Stimulated activated naive CD8-positive, alpha-beta T cell treated with anti-CD3 and anti-CD28 coated beads, Interleukin-15, Interleukin-2, amounts not matched to agents 100 U/mL and 50 U/mL, for 24 hours (primary cell): ENCODE measurements at places on chromosomes 6 and 20.
A peak's percentile ranks its signal among the peaks of the same experiment; 100 is the strongest.

GRCh38 chr20:3843490-3843889, 3.1 kb upstream of the MAVS start:
- DNase-seq, result peak; percentile 14

DNA sequence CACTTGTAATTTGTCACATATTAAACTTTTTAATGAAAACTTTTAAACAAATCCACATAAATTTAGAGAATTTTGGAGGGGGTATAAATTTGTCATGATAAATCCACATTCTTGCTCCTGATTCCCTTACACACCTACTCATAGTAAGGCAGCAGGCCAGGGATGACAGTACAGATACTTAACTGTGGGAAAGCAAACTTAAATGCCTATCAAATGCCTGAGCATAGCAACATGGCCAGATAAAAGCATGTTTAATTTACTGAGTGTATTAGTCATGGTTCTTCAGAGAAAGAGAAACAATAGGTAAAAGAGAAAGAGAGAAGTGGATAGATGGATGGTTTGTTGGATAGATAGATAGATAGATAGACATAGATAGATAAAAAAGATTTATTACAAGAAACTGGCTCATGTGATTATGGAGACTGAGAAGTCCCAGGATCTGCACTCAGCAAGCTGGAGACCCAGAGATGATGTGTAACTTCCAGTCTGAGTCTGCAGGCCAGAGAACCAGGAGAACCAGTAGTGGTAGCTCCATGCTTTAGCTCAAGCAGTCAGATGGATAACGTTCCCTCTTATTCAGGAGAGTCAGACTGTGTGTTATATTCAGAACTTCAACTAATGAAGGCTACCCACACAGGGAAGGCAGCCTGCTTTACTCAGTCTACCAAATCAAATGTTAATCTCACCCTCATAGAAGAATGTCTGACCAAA, 15.9 kb upstream of the ADGRF1 start:
- no peak for DNase-seq

- DNase-seq, result no peak
Observed at GRCh38 chr6:169993861-169994481, 242.5 kb downstream of the ERMARD start.

GRCh38 chr6:31057426-31058003, 47.2 kb downstream of the MUC22 start:
- no peak for DNase-seq

GRCh38 chr6:87832025-87832825, 130.2 kb upstream of the AKIRIN2 start:
- no peak for DNase-seq

- peak; percentile 3 for DNase-seq
Observed at GRCh38 chr6:93416571-93417420, 2.6 kb downstream of the EPHA7 start.

DNA sequence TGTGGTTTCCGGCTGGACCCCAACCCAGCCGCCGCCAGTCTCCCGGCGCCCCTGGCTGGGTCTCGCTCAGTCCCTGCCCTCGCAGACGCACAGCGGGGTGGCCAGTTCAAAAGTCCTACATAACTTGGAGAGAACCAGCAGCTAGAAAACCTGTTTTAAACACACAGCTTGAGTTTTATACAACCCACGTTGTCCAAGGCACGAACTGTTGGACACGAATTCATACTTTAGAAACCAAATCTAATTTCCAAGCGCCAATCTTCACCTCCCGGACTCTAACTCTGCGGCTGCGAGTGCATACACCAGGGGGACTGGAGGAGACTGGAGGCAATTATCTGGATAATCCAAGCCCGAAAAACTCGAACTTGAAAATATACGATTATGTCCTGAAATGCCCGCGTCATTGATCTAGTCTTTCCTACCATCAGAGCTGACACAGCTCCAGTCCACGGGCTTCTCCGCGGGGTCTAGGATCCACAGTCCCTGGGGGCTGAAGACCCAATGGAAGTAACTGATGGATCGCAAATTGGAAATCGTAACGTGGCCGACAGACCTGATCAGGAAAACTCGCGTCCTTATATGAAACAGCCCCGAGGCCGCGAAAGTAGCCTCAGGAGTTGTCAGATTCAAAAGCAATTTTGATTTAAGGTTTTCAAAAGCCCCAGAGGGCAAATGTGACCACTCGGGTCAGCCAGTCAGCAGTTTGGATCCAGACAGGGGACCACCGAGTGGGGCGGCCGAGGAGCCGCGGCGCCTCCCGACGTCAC, 843 bp upstream of the HEY2 start:
- no peak for DNase-seq

DNA sequence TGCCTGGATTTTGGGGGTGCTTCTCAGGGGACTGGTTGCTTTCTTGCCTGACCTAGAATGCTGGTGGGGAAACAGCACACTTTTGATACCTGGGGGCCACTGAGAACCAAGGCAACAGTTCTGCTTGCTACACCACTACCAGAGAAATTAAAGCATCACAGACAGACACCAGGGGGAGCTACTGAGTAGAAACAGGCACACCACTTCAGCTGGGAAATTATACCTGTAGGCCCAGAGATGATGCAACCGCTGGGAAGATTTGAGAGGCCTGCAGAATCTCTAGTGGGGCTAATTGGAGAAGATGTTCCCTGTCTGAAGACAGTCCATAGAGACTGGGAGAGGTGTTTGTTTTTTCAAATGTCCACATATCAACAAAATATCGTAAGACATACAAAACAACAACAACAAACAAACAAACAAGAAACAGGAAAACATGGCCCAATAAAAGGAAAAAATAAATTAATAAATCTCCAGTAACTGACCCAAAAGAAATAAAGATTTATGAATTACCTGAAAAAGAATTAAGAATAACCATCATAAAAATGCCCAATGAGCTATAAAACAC, 129.4 kb upstream of the RIN2 start:
- DNase-seq, result peak; percentile 60

DNA sequence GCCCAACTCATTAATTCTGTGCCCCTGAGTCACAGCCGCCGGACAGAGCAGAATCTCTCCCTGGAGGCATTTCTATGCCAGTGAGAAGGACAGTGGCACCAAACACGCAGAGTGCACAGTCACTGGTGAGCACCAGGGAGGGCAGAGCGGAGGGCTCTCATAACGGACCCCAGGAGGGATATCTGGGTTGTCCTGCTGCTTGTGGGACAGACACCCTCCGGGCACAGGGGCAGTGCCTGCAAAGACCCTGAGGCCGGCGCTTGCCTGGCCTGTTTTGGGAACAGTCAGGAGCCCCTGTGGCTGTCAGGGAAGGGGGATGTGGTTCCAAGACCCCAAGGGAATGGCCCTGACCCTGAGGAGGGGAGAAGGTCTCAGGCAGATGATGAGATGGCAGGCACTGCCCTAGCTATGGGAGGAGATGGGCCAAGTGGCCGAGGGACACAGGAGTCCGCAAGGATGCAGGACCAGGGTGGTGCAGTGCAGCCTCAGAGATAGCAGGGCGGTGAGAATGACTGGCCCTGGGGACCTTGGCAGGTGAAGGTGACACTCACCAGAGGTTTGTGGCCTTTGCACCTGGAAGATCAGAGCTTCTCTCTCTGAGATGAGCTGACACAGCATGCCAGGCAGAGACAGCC, 270.8 kb downstream of the SMOC2 start:
- no peak for DNase-seq

GRCh38 chr6:153340568-153340967, 209.5 kb upstream of the RGS17 start:
- no peak for DNase-seq

- no peak for DNase-seq
Observed at GRCh38 chr20:33796263-33796906, 14.8 kb upstream of the CHMP4B start.

- DNase-seq, result no peak
Observed at GRCh38 chr20:34624629-34625028, 52.3 kb downstream of the PIGU start.

DNA sequence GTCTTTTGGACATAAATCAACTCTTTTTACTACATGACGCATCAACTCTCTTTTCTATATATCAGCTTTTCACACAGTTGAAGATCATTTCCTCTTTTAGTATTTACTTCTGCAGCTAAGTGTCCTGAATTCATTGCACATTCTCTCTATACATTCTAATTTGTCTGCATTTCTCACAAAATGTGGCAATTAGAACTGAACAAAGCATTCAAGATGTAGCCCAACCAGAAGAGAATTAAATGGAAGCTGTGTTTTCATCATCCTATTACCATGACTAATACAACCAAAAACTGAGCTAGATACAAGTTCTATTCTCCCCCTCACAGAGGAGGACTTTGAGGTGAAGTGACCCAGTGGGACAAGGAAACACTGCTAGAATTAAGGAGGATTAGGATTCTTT, 86.9 kb downstream of the PLCG1 start:
- no peak for DNase-seq

GRCh38 chr6:13217206-13217905, 111.0 kb downstream of the TBC1D7 start:
- DNase-seq, result no peak

DNA sequence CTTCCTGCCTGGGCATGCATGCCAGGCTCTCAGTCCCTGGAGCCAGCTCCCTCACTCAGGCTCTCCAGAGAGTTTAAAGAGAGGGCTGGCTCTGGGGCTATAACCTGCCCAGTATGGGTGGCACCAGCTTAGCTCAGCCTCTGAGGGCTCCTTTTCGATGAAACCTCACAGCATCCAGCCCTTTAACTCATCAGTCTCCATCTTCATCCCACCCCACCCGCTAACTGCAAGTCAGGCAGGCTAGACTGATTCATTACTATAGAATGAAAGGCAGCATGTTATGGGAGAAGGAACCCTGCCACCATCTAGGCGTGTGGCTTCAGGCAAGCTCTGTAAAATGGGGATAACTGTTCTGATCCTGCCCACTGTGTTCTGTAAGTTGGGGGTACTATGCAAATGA, 53.5 kb downstream of the RAB44 start:
- DNase-seq, result no peak

DNA sequence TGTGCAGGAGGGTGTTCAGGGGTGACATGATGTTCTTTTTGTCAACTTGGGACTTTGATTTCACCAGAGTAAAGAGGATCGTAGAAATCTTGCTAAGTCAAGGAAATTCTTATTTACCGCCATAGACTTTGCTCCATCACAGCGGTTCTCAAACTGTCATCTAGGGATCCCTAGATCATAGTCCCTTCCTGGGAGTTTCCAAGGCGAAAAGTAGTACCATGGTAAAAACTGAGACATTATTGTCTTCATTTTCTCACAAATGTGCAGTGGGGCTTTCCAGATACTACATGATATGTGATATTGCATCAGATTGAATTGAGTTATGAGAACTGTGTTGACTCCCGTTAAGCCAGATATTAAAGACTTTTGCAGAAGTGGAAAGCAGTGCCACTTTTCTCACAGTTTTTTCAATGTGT, 79.7 kb downstream of the JARID2 start:
- no peak for DNase-seq

DNA sequence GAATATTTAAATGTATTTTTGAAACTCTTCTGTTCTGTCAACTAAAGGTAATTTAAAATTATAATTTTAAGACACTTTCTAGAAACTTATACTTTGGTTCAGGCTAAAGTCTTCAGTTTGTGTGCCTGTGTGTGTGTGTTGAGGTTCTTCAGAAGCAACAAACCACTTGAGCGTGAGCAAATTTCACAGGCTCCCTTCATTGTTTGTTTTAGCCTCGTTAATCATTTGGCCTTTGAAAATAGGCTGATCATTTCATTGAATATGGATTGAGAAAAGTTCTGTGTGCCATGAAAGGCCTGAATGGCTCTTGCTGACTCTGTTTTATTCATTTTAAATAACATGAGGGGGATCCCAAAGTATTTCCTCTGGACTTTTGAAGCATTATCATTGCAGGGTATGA, 420.1 kb downstream of the CDKAL1 start:
- DNase-seq, result no peak

GRCh38 chr6:112560651-112561050, 213.5 kb downstream of the RFPL4B start:
- no peak for DNase-seq

GRCh38 chr6:84442208-84442607, 214.8 kb upstream of the CEP162 start:
- no peak for DNase-seq

- no peak for DNase-seq
Observed at GRCh38 chr20:30949761-30950160, 307.7 kb upstream of the DEFB115 start.
